ENCODE measurements at places on chromosomes 11 and 22.

DNA sequence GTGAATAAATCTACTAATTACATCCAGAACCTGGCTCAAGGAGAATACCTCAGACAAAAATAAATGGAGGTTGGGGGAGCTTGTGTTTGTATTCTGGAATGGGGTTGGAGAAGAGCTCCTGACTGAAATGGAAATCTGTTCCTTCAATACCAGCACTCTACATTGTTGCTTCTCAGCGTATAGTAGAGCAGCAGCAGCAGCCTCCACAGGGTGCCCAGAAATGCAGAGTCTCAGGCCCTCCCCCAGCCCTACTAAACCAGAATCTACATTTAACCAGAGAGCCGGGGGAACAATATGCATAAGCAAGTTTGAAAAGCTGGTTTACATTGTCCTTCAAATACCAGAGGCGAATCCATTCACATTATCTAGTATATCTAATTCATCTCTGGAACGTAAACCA is 474.8 kb downstream of the NTM start:
- no peak for DNase-seq

DNA sequence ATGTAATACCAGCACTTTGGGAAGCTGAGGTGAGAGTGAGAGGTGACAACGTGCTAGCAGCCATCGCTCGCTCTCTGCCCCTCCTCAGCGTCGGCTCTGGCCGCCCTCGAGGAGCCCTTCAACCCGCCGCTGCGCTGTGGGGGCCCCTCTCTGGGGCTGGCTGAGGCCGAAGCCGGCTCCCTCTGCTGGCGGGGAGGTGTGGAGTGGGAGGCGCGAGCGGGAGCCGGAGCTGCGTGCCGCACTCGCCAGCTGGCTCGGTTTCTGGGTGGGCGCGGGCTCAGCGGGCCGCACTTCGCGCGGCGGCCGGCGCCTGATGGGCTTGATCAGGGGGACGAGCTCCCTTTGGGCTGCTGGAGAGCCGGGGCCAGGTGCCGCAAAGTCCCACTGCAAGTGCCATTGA is 98.9 kb upstream of the UBASH3B start:
- DNase-seq, result no peak

- DNase-seq, result no peak
These were observed 12.0 kb downstream of the MUC5B start for GRCh38 chr11:1234771-1235305.

- no peak for DNase-seq
These were observed 190.2 kb downstream of the SHANK2 start for GRCh38 chr11:71062199-71062598.

DNA sequence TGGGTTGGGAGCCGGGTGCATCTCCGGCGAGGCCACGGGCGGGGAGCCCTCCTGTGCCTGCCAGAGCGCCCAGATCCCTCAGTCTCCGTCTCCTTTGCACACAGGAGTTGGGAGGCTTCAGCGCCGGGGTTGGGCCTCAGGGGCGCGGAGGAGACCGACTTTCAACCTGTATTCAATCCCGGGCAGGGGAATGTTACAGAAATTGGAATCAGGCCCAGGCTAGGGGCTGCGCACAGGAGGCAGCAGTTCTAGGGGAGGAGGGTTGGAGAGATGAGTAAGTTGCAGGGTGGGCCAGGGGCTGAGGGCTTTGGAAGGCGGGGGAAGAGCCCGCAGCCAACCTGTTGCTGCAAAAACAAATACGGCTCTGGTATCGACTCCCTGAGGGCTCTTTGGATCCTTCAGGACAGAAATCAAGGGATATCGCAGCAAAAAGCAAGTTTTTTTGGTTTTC is 640 bp upstream of the KCNA4 start:
- no peak for DNase-seq

DNA sequence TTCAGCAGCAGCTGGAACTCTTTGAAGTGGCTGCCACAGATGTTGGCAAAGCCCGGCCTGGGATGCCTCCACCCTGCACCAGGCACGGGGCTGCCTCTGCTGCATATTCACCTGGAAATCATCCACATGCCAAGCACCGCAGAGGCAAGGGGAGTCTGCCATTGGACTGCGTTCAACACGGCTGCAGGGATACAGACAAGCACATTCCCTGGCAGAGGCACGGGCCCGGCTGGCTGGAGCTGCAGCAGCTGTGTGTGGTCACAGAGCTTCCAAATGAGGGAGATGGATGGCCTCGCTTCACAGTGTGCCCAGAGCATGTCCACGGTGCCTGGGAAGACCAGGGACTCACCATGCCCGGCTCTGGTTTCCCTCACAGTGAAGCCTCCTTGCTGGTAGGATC is 1378.9 kb downstream of the TBC1D22A start:
- no peak for DNase-seq

GRCh38 chr11:119030329-119031047 is at the start of gene SLC37A4:
TSS of gene SLC37A4 (minus strand) at chr11:119030877.
- DNase-seq, result peak; percentile 98

DNA sequence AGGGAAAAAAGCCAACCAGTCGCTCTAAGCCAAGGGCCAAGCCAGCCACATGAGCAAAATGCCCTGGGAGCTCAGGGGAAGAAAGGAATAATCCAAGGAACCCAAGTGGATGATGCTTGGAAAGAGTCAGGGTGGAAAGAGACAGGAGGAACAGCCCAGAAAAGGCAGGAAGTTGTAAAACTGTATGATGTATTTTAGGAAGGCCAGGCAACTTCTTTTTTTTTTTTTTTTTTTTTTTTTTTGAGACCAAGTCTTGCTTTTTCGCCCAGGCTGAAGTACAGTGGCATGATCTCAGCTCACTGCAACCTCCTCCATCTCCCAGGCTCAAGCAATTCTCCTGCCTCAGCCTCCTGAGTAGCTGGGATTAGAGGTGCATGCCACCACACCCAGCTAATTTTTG is 1.6 kb downstream of the LGALS12 start:
- DNase-seq, result no peak

GRCh38 chr11:118656563-118657165 is 22.8 kb downstream of the TREH start:
- no peak for DNase-seq

DNA sequence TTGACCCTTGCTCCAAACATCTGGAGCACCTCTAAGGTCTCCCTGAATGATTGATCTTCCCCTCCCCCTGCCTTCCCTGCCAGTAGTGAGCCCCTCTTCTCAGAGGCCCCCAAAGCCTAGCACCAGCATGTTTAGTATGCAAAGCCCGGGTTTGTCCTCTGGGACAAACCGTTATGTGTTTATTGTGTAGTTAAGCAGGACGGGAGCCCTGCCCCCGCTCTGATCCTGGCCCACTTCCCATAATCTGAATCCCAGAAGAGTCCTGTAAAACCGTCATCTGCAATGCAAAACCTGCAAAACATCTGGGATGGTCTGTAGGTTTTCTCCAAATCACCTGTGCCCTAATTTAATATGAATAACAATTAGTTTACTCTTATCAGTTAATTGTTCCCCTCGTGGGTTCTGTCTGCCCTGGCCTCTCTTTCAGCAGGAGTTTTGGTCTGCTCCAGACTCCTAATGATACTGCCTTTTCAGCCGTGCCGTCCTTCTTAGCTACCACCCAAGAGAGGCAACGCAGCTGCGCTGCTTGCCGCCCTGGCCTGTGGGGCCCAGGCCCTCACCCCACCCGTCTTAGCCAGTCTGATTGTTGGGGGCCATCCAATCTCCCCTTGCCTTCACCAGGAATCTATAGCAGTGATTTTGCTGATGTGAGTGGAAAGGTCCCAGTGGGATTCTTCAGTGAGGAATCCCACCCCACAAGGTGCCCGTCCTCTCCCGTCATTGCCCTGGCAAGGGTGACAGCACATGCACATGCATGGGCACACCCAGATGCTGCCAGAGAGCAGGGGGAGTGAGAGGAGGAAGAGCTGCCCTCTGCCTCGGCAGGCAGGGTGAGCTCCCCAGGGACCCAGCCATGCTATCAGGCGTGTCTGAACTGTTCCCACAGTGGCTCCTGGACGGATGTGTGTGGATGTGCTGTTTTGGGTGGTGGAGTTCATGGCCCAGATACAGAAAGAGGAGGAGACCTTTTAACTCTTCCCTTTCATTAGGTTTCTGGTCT is 3.0 kb upstream of the B3GAT1 start:
- DNase-seq, result no peak

- DNase-seq, result peak; percentile 85
These were observed at the start of gene ZNF280B for GRCh38 chr22:22508274-22509176. TSS of gene ZNF280B (minus strand) at chr22:22508742. CDS start at chr22:22489398, 19,344 bp downstream.

- no peak for DNase-seq
These were observed 19.7 kb downstream of the ATG16L2 start for GRCh38 chr11:72833811-72834493.

GRCh38 chr22:24170188-24170587 is 11.1 kb upstream of the SUSD2 start:
- no peak for DNase-seq

- no peak for DNase-seq
These were observed 16.0 kb upstream of the CYB5R3 start for GRCh38 chr22:42664976-42665831.

DNA sequence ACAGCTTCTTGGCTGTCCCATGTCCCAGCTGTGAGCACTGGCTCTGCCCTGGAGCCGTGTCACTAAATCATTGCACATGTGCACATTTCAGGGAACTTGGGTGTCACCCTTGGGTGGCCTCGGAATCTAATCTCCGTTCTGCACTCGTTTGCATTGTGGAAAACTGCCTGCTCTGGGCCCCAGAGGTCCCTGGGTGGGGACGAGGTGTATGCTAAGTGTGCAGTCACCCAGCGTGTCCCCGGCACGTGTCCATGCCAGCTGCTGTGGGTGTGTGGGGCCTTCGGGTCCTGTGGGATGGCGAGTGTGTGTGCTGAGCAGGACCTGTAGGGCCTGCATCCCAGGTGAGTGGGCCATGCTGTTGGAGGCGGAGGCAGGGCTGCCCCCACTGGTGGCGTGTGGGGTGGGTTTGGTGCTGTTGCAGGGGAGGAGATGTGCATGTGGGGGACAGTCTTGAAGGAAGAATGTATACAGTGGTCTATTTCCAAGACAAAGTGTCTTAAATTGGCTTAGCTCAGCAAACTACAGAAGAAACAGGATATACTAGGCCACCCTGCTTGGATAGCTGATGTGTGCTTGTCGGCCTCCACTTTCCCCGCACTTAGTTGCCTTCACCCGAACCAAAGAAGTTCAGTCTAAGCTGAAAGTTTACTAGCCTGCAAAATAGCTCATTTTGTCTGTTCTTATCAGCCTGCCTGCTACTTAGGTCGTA is 14.6 kb downstream of the TANGO2 start:
- no peak for DNase-seq

DNA sequence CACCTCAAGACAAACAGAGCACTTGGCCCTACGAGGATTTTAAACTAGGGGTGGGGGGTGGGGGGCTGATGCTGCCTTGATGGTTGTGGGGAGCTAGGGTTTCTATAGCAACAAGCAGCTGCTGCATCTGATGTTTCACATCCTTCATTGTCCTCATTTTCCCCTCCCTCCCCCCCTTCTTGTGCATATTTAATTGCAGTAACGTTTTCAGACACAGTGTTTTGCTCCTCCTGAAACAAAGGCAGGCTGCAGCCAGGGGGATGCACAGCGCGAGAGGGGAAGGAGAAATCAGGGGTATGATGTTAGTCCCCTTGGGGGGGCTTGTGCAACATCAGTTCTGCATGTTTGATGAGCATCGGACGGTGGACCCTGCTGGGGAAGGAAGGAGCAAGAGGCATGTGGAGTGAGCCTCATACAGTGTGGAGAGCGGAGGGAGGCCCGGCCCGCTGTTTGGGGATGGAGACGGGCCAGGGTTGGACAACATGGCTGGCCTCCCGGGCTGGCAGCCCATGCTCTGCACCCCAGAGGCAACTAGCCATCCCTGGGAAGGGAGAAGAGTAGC is 208.3 kb downstream of the CEP164 start:
- DNase-seq, result no peak

DNA sequence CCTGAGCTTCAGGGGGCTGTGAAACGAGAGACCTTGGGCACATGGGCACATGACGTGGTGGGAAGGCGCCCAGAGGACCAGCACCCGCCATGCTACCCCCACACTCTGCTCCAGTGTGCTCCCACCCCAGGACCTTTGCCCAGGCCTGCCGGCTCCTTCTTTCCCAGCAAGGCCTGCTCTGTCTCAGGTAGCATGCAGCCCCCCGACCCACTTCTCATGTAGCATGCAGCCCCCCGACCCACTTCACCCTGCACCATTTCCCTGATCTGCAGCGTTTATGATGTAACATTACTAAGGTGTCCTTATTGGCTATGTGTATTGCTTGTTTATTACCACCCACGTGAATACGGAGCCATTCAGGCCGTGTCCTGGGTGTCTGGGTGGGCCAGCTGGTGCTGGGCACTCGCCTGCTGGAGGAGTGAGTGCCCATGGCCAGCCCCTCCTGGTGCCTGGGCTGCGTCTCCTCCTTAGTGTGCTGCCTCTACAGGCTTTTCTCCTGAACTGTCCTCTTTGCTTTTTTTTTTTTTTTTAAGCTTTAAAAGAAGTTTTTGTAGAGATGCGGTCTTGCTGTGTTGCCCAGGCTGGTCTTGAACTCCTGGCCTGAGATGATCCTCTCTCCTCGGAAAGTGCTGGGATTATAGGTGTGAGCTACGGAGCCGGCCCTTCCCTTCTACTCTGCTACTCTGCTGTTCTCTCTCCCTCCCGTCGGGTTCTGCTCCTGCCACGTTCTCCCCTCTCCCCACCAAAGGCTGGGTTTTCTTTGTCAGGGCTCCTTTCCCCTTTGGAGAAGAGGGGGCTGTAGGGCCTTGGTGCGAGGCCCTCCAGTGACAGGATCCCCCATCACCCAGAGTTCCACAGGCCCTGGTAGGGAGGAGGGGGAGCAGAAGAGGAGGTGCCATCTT is 29.4 kb downstream of the LRP5 start:
- no peak for DNase-seq

GRCh38 chr22:40325315-40325714 is 21.0 kb upstream of the ADSL start:
- DNase-seq, result no peak

GRCh38 chr22:24207264-24208011 is 26.2 kb downstream of the SUSD2 start:
- no peak for DNase-seq

- no peak for DNase-seq
These were observed 10.4 kb upstream of the TMPRSS6 start for GRCh38 chr22:37119872-37120271.

- no peak for DNase-seq
These were observed 16.7 kb downstream of the TAB1 start for GRCh38 chr22:39416319-39416718.

DNA sequence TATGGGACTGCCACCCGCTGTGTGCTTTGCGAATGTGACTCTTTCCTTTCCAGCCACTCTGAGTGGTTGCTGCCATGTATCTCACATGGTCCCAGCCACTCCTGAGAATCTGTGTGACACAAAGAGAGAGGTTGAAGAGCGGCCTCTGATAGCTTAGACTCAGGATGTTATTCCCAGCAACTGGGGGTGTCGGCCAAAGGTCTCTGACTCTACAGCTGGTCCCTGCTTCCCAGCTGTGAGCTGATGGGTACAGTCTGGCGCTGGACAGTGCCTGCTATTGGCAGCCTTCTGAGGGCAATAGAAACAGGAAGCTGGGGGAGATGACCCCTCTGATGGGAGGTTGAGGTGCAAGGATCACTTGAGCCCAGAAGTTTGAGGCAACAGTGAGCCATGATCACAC is 105.1 kb downstream of the RRAS2 start:
- DNase-seq, result no peak

- no peak for DNase-seq
These were observed 35.4 kb downstream of the HORMAD2 start for GRCh38 chr22:30115705-30116104.

GRCh38 chr22:26479043-26479791 is 4.4 kb downstream of the HPS4 start:
- DNase-seq, result no peak
